Upper lobe of right lung (tissue), 1 donor: ENCODE measurements at places on chromosomes 4 and X. TPM values are rescaled to one million over a fixed set of nuclear protein-coding genes. Genes with fewer than 3 reads are reported as not detected.

The PTCHD1 gene
- total RNA-seq: 0.20 TPM

The RADX gene
- total RNA-seq: 2.4 TPM

The CT45A1 gene
- total RNA-seq: not detected

The RAI2 gene
- total RNA-seq: 32.1 TPM

The APLN gene
- total RNA-seq: 7.9 TPM

The XPNPEP2 gene
- total RNA-seq: 0.93 TPM

The CORIN gene
- total RNA-seq: 3.7 TPM

The MAGEA2B gene
- not detected for total RNA-seq

The HTR2C gene
- not detected for total RNA-seq

The MAGEA10 gene
- total RNA-seq: not detected

The ARL13A gene
- not detected for total RNA-seq

The HTT gene
- 73.6 TPM for total RNA-seq

The DCX gene
- total RNA-seq: not detected

The TNIP3 gene
- total RNA-seq: 2.3 TPM
